ENCODE measurements at places on chromosomes 1 and 21.

GRCh38 chr21:31888936-31889371, 16.1 kb downstream of the HUNK start:
- DNase-seq = no peak

DNA sequence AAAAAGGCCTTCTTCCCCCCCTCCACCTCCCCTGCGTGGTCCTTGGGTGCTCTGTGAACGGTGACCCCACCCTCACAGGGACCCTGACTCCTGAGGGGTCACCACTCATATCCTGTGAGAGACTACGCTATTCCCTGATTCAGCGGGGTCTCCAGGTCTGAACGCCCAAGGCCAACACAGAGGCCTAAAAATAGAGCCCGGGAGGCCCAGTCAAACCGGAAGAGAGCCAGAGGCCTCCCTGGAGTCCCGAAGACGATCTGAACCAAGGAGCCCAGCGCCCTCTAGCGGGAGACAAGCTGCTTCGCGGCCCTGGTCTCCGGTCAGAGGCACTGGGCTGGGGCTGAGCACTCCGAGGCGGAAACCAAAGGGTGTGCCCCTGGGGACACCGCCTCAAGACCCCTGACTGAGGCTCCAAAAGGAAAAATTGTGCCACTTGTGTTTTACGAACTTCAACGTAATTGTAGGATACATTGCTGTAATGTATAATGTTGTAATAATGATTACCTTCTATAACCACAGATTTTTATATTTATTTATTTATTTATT, 42.4 kb upstream of the PSEN2 start:
- DNase-seq = peak; percentile 77

- DNase-seq = no peak
Observed at GRCh38 chr1:104921525-104921924, 1171.8 kb downstream of the AMY1C start.

DNA sequence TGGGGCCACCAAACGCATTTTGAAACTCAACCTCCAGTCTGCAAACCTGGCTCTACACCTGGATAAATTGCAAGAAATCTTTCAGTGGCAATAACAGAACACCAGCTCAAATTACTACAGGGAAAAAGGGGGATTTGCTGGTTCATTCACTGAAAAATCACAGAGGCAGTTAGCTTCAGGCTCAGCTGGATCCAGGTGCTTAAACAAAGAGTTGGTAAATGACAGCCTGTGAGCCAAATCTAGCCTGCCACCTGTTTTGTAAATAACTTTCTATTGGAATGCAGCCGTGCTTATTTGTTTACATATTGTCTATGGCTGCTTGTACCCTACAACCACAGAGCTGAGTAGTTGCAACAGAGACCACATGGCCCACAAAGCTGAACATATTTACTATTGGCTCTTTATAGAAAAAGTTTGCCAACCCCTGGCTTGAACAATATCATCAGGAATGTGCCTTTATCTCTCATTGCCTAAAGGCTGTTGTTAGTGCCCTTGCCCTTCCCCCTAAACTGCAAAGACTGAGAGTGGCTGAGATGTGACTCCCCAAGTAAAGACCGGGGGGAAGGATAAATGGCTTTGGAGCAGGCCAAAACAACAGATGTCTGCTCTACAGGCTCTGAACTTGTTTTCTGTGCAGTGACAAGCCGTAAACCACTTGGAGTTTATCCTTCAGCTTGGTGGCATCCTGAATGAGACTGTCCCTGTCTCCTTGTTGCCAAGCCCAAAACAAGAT, 21.5 kb upstream of the PTPRF start:
- DNase-seq = no peak

GRCh38 chr21:25342816-25343215, 264.5 kb downstream of the MRPL39 start:
- DNase-seq = peak; percentile 28

- peak; percentile 31 for DNase-seq
Observed at GRCh38 chr1:171267391-171267790, 19.1 kb downstream of the FMO1 start.

GRCh38 chr1:113444857-113445256, 54.5 kb downstream of the MAGI3 start:
- no peak for DNase-seq

GRCh38 chr1:67679691-67680090, 5.3 kb upstream of the GADD45A start:
- no peak for DNase-seq

DNA sequence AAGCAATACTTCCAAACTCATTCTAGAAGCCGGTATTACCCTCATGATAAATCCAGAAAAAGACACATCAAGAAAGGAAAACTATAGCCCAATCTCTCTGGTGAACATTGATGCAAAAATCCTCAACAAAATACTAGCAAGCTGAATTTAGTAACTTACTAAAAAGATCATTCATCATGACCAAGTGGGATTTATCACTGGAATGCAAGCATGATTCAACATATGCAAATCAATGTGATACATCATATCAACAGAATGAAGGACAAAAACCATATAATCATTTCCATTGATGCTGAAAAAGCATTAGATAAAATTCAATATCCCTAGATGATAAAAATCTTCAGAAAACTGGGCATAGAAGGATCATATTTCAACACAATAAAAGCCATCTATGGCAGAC, 402.9 kb downstream of the TGFB2 start:
- DNase-seq = no peak

DNA sequence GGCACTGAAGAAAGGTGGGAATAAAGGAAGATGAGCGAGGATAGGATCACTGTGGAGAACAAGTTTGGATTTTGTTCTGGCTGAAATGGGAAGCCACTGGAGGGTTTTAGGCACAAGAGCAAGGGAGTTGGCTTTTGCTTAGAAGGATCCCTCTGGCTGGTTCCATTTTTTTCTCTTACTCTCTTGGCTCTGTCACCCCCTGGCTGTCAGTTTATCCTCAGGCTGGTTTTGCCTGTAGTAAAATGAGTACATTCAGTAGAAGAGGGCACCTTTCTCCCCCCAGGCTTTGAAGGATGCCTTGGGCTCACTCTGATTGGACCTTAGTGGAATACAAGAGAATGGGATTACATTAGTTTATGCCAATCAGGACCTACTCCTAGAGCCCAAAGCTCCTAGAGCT, 17.1 kb downstream of the CACHD1 start:
- no peak for DNase-seq

DNA sequence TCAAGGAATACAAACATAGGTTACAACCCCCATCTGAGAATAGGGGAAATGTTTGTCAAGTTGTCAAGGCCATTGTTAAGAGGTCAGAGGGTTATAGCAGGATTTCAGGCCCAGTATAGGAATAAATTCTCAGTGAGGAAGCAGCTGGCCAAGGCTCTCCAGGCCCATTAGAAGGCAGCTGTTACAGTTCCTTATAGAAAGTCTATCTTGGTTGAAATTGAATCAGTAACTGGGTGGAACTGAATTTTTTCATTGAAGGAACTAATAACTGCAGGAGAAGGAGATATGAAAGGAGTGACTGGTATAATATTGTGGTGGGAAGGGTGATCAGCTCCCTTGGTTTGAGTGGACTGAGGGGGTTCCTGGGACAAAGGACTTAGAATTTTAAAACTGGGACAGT, 134.1 kb downstream of the CYYR1 start:
- DNase-seq = no peak

DNA sequence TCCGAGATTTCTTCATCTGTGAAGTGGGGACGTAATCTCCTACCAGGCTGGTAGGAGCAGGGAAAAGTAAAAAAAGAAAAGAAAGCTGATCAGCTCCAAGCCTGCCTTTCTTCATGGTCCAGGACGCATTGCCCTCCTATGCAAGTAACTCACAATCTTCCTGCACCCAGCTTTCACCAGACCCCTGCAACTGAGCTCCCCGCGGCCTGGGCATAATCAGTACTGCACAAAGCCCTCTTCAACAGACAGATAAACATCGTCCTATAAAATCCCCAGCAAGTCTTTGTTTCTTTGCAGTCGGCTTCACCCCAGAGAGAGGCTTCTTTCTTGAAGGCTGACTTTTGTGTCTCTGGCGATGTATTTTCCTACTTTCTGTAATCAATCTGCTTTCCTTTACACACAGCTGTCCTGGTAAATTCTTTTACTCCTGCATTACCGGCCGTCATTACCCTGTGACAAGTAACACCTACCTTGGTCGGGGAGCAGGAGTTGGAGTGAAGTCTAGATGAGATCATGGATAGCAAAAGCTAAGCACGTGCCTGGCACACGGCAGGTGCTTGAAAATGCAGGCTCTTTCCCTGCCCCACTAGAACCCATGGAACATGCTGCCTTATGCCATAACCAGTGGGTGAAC, 8.3 kb downstream of the PADI1 start:
- DNase-seq = no peak

DNA sequence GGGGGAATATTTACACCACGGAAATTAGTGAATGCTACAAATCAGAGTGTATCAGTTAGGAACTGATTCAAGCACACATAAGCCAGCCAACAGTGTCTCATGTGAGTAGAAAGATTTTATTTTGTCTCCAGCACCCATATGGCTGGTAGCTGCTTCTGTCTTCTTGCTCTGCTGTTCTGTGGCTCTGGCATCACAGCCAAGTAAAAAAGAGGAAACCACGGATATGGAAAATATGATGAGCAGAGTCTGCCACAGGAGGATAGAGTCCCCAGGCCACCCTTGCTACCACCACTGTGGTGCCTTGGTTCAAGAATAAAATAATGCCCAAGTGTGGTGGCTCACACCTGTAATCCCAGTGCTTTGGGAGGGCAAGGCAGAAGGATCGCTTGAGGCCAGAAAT, 53.6 kb upstream of the SPOCD1 start:
- no peak for DNase-seq

DNA sequence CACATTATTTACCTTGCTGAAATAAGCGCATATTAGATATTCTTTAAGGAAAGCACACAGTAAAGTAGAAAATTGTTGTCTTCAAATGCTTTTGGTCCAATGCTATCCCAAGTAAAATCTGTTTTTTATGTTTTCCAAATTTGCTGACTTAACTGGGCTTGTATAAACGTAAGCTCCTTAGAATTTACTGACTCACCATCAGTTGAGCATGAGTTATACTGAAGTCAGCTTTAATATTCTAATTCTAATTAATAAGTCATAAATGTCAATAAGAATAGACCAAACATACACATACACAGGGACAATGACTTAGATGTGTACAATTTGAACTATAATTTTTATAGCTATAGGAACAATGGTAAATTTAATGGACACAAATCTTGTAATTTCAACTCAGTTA, 319.2 kb downstream of the TPR start:
- DNase-seq = no peak
